AG04449 (cell line): ENCODE measurements at places on chromosomes 2 and 18.

DNA sequence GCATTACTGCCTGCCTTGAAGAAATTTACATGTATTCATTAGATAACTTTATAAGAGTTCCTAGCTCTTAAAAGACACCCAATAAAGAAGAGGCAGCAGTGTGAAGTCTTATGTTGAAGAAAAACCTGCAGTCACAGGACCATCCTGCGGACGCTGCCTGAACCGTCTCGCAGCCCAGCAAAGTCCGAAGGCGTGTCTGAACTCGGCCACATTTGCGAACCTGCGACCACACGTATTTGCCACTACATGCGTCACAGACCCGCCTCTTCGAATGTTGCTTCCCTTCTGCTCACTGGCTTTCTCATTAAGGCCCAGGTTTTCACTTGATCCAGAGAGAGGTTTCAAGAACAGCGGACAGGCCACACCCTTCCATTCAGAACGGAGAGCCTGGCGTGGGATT lies 41.2 kb downstream of the CNGA3 start:
- DNase-seq = no peak

DNA sequence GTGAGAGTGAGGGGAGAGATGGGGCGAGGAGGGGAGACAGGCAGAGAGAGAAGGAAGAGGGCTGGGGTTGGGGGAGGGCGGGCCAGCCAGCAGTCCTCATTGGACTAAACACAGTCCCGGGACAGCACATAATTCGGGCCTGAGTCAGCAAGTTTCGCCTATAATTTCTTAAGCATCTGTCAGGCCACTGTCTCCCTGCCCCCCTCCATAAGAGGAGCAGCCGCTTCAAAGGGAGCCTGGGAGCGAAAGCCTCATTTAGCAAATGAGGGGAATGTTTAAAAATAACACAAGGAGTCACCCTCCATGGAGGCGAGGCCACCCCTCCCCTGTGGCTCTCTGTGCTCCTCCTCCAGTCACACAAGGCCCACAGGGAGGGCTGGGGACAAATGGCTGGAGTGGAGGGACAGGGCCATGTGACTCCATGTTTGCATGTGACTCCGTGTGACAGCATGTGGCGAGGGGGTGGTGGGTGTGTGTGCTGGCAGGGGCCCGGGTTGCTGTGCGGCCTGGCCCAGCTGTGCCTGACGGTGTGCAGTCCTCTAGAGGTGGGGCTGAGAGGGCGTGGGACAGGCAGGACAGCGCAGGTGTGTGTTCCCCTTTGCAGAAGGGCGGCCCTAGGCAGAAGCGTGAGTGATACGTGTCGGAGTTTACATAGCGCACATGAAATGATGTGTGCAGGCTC lies 162.4 kb downstream of the CELF4 start:
- peak; percentile 70 for DNase-seq

GRCh38 chr18:55647331-55647730 lies 59.3 kb upstream of the TCF4 start:
- no peak for DNase-seq

DNA sequence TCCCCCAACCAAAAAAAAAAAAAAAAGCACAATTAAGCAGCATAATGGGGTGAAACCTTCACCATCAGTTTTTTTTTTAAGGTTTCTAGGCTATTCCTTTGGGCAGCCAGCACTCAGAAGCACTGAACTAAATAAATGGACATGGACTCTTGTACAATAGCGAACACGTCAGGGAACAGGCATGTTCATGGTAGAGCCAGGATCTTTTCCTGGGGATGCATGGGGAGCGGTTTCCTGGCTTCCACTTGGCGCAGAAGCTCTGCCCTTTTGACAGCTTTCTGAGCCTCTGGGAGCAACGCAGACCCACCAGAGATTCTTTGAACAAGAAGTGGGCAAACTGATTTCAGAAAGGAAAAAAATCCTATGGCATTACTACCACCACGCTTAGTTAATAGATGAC lies 35.0 kb downstream of the ALPK2 start:
- DNase-seq = no peak

GRCh38 chr2:191345788-191346187 lies 100.6 kb downstream of the MYO1B start:
- DNase-seq = no peak

- DNase-seq = no peak
Measured at GRCh38 chr2:150284116-150284515, 203.4 kb downstream of the RND3 start.

- no peak for DNase-seq
Measured at GRCh38 chr2:53450923-53451322, 316.7 kb upstream of the CHAC2 start.

- DNase-seq = no peak
Measured at GRCh38 chr2:218221000-218221399, 4.0 kb downstream of the ARPC2 start.

GRCh38 chr2:69578198-69578540 lies 65.4 kb downstream of the AAK1 start:
- no peak for DNase-seq

- no peak for DNase-seq
Measured at GRCh38 chr2:26989156-26989555, 18.7 kb downstream of the MAPRE3 start.

DNA sequence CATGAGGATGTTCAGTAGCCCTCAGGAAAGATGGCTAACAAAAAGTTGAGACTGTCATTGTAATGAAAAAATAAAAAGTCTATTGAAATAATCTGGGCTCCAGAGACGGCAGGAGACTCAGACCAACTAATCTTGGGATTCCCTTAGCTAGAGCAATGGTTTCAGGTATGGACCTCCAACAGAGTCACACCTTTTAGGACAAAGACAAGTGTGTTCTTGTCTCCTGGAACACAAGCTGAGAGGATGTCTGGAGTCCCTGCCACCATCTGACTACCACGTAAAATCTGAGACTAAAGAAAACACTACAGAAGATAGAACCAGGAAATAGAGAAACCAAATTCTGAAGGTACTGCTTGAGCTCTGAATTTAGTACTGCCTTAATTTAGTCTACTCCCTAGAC lies 103.3 kb upstream of the RBBP8 start:
- DNase-seq = no peak

DNA sequence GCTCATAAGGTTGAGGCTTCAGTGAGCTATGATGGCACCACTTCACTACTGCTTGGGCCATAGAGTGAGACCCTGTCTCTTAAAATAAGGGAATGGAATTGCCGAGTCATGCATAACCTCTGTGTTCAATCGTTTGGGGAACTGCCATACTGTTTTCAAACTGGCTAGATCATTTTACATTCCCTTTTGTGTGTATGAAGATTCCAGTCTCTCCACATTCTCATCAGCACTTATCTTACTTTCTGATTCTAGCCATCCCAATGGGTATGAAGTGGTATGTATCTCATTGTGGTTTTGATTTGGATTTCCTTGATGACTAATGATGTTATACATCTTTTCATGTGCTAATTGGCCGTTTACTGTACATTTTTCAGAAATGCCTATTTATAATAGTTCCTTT lies 23.7 kb downstream of the MARCHF7 start:
- DNase-seq = no peak

DNA sequence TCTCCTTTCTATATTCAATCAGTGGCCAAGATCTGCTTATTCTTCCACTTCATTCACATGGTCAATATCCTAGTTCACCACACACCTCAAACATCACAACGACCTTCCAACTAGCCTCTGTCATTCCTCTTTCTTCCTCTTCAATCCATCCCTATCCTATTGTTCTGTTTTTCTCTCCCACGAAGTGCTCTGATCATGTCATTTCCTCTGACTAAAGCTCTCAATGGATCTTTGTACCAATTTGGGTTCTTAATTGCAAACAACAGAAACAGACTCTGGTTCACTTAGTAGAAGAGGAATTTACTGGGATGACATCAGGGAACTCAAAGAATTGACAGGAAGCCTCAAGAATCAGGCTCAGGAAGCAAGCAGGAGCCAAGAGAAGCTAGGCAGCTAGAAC lies 23.5 kb downstream of the WNT10A start:
- DNase-seq = no peak

DNA sequence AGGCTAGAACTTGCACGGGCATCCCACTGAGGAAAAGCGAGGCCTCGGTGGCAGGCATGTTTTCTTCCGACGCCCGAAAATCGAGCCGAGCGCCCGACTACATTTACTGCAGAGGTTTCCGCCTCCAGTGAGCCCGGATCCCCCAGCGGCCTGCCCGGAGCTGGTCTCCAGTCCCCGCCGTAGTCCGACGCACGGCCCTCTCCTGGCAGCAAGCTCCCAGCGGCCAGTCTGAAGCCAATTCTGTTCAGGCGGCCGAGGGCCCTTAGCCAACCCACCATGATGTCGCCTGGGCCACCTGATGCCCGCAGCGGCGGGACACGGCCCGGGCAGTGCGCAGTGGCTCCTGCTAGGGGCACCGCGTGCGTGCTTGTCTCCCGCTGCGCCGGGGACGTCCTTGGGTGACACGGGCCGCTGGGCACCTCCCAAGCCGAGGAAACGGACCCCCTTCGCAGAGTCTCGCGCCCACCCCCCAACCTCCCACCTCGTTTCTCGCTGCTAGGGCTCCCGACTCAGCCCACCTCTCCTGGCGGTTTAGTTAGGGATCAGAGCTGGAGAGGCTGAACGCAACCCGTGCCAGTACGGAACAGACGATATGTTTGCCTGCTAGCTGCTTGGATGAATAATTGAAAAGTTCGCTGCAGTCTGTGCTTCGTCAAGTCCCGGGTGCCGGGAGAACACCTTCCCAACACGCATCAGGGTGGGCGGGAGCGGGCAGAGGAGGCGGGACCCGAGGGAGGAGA lies 5.3 kb downstream of the ONECUT2 start:
- no peak for DNase-seq

DNA sequence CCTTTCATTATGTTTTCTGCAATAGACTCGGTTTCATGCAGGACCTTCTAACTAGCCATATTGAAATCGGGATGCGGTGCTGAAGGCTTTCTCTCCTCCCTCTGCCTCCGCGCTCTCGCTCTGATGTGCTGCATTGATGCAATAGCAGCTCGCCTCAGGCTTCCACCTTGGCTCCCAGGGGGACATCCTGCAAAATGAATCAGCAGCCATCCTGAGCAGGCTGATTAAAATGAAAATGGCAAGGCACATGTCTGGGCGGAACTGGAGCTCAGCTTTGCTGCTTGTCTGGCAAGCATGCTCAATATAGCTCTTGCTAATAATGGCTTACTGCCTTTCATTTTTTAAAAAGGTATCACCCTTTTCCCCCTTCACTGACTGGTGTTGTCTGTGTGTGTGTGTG lies 806 bp upstream of the MYT1L start:
- DNase-seq = no peak

DNA sequence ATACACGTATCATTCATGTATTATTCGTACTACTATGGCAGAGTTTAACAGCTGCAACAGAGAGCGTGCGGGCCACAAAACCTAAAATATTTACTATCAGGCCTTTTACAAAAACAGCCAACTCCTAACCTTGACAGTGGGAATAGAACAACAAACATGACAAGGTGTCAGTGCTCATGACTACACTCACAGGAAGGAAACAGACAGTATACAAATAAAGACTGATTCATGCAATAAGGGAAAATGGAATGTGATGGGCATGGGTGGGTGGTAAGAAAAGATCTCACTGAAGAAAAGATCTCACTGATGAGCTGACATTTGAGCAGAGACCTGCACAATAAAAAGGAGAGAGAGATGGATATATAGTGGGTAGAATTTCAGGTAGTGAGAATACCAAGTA lies 347.8 kb downstream of the ALK start:
- DNase-seq = no peak

- DNase-seq = no peak
Measured at GRCh38 chr2:61448229-61448628, 22.7 kb downstream of the USP34 start.

GRCh38 chr2:240507778-240508251 lies 50.0 kb downstream of the ANKMY1 start:
- no peak for DNase-seq

DNA sequence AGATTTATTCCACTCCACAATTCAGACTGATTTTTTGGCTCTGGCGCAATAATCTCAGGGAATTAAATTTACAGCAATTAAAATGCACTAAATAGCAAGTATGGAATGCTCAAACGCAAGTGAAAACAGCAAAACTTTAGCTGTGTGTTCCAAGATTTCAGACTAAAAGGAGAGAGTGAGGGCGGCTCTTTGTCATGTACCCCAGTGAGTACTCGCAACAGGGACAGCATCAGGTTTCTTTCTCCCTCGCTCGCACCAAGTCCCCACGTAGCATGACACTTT lies 1.1 kb downstream of the ROCK2 start:
- no peak for DNase-seq

DNA sequence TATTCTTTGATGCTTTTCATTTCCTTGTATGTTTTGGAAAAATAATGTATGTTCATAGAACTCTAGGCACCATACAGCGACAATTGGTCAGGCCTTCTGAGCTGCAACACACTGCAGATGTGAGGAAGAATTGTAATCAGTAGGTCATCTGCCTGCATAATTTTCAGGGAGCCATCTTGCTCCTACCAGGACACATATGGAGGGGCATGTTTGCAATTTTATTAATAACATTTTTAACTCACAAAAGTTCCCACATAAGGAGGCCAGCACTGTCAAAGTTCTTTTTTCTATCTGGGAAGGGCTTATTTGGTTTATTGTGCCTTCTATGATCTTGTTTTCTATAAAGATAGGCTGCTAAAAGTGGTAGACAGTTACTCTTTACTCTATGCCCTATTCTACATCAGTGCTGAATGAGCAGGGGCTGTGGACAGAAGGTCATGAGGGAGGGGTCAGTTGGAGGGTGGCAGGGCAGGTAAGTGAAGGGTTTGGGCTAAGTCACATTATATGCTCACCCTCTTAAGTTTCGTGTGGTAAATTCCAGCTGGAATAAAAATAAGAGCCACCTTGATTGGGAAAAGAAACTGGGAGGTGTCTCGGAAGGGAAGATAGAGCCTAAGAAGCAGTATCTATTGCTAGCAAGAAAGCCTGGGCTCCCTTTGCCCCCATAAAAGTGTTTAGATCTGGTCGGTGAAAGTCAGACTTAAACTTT lies 126.3 kb downstream of the PLCL1 start:
- no peak for DNase-seq

GRCh38 chr2:28102455-28102874 lies 211.9 kb downstream of the BABAM2 start:
- DNase-seq = no peak
